Fibroblast of the conjunctiva (primary cell): ENCODE measurements at places on chromosomes 11 and 22.

DNA sequence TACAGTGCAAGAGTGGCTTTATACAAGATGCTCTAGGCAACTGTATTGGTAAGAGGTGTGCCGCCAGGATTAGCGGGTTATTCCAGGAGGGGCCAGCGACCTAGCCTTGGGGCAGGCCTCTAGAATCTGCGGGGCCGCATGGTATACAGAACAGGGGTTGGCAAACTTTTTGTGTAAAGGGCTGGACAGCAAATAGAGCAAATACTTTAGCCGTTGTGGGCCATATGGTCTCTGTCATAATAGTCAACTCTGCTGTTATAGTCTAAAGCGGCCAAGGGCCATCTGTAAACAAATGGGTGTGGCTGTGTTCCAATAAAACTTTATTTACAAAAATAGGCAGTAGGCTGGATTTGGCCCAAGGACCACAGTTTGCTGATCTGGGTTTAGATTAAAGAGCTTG, 32.6 kb downstream of the FBLN1 start:
- DNase-seq, result no peak

DNA sequence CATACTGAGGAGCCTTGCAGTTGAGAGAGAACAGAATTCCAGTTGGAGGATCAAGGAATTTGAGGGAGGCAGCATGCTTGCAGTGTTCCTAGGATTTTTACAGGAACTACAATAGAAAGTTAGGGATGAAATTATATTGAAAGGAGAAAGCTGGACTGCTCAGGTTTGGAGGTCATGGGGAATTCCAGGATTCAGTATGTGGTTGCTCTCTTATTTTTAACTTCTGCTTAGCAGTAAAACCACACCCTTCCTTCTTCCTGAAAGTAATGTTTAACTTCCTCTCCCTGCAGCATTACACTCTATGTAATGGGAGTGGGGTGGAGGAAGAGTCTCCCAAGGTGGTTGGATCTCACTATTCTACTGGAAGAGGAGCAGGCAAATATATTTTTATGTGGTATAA, 31.3 kb downstream of the CTNND1 start:
- DNase-seq, result no peak

DNA sequence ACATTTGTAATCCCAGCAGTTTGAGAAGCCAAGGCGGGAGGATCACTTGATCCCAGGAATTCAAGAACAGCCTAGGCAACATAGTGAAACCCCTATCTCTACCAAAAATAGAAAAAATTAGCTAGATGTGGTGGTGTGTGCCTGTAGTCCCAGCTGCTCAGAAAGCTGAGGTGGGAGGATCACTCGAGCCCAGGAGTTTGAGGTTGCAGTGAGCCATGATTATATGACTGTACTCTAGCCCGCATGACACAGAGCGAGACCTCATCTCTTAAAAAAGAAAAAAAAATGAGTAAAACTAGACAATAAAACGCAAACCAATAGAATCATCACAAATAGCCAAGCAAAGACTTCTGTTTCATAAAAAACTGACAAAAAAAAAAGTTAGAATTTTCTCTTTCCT, 21.8 kb downstream of the NUCB2 start:
- no peak for DNase-seq

DNA sequence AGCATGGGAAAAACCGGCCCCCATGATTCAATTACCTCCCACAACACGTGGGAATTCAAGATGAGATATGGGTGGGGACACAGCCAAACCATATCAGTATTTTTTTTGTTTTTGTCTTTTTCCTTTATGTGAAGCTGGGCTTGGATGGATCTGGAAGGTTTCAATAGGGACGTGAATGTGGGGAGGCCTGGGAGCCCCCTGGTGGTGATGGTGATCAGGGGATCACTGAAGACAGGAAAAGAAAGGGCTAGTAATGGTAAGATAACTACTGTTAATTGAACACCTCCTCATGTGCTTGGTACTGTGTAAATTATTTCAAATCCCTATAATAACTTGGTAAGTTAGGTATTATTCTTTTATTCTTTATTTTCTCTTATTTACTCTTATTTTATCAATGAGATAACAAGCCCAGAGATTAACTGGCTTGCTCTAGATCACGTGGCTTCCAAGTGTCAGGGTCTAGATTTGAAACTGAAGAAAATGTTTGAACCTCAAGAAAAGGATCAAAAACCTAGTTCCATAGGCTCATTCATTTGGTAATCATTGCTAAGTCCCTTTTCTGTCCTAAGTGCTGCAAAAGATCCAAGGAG, 364.2 kb downstream of the TENM4 start:
- no peak for DNase-seq

DNA sequence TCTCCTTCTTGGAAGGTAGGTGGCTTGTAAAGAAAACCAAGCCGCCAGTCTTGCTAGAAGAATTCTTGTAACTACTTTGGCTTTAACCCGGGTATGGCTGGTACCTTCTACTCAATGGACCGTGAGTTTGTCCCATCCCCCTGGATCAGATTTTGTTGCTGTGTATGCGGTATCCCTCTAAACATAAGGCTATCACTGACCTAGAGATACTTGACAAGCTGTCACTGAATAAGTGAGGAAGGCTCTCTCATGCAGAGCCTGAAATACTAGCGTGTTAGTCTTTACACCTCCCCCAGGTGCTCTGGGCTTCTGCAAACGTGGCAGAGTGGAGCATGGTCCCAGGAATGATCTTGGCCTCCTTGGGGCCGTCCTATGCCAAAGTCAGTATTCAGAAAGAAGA, 34.5 kb downstream of the GLB1L2 start:
- DNase-seq, result no peak

DNA sequence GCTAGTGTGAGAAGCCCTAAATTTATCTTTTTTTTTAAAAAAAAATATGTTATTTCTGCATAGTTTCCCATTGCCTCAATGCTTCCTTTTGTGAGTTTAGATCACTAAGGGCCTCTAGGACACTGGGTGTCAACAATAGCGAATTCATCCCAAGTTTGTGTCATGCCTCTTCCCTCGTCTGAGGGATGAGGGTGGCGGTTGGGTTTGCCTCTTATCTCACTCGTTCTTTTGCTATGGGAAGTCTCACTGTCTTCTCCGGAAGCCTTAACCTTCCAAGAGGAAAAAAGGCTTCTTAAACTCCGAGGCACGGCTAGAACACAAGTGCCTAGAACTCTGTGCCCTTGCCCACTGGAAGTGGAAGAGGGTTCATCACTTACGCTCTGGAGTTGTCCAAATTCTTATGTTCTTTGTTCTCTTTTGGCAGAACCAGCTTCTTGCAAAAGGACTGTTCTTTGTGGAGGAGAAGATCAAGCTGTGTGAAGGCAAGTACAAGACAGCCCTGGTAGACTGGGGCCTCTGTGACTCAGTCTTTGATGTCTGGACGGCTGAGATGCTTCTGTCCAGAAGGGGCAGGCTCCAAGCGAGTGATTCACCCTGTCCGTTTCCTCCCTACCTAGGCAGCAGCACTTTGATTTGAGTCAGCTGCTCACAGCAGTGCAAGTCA, 78.5 kb downstream of the TRAF6 start:
- peak; percentile 80 for DNase-seq

GRCh38 chr11:79100093-79100910, 340.5 kb downstream of the TENM4 start:
- DNase-seq, result peak; percentile 28

GRCh38 chr11:107266455-107266854, 191.2 kb downstream of the CWF19L2 start:
- DNase-seq, result no peak

- DNase-seq, result no peak
Observed at GRCh38 chr22:25697181-25697664, 44.8 kb upstream of the MYO18B start.
